Adrenal gland (tissue), 19 donors: ENCODE measurements at places on chromosomes 16 and 17. TPM values are rescaled to one million over a fixed set of nuclear protein-coding genes. Genes with fewer than 3 reads are reported as not detected.

DNA sequence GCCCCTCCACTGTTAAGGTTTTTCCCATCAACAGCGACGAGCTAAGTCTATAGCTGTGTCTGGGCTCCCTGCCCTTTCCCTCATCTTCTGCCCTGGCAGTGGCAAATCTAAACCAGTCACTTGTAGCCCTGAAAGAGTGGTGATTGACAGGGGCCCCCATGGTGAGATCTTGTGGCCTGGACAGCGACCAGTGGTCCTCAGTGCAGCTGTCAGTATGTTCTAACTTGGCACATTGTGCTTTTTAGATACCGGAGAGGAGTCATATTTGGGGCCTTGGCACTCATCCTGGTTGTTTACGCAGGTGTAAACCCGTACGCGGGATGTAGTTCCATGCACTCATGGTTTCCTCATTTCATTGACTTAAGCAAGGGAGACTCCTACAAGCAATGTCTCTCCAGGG is 57.5 kb upstream of the ARHGAP44 start:
- no peaks in the 10 kb centered on the region for H3K36me3 ChIP-seq
- no peaks in the 10 kb centered on the region for H3K4me1 ChIP-seq
- H3K4me3 ChIP-seq: no peak overlapping the region
- no peak for DNase-seq

DNA sequence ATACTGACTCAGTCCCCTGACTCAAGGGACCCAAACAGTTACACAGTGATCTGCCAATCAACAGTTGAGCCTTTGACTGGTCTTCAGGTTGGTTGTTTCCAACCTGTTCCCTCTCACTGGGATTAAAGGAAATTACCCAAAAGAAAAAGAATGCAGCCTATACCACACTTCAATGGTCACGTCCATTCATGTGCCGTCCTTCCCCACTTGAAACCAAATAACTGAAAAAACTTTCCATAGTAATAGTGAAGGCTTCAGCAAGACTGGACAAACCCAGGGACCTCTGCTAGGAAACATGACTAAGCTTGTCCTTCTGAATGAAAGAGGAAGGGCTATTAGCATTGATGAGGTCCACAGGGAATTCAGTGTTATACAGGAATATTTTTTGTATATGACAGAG is 30.6 kb downstream of the MRPS23 start:
- H3K27ac ChIP-seq: no peak overlapping the region
- no peak for DNase-seq
- H3K27me3 ChIP-seq: no peaks in the 10 kb centered on the region
- H3K4me1 ChIP-seq: no peaks in the 10 kb centered on the region

DNA sequence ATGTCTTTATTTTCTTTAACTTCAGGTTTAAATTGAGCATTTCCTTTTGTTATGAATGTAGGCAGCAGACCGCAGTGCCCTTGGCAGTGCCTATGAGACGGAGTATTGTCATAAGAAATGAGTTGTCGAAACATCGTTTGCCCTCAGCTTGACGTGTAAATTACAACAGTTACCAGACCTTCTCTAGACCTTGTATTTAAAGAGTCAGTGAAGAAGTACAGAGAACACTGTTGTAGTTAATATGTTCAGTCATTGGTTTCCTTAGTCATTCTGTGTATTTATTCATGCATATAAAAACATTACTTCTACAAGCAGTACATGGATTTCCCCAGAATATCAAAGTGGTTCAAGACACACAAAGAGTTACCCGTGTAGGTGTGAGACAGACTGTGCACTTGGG is 19.0 kb downstream of the IRF8 start:
- no peak overlapping the region for H3K27ac ChIP-seq
- DNase-seq: no peak
- peaks cover 7% of the 10 kb centered on the region for H3K4me1 ChIP-seq
- H3K36me3 ChIP-seq: no peaks in the 10 kb centered on the region
- H3K4me3 ChIP-seq: no peak overlapping the region
- no peaks in the 10 kb centered on the region for H3K27me3 ChIP-seq

DNA sequence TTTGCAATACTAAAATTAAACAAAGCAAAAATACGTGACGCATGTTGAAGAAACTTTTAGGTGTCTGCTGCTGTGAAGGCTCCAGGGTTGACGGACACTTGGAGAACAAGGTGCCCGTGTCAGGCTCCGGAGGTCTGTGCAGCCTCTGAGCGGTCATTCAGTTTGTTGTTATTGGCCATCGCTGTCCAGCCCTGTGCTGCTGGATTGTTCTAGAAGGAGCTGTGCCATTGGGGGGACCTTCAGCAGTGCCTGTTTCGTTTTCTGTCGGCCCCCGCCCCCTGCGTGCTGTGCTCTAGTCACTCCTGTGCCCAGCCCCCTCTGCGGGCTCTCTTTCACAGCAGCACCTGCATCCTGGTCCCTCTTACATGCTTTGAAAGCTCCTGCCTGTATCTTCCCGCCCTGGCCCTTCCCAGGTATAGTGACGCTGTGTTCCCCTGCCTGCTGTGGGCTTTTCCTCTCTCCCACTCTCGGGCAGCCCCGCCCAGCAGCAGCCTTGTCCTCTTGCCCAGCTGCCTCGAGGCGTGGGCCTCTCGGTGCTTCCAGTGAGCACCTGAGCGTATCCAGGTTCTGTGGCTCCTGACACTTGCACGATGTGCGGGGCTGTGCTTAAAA is 50.7 kb downstream of the RNF213 start:
- peaks cover 71% of the 10 kb centered on the region for H3K36me3 ChIP-seq
- H3K4me1 ChIP-seq: no peaks in the 10 kb centered on the region
- DNase-seq: no peak

DNA sequence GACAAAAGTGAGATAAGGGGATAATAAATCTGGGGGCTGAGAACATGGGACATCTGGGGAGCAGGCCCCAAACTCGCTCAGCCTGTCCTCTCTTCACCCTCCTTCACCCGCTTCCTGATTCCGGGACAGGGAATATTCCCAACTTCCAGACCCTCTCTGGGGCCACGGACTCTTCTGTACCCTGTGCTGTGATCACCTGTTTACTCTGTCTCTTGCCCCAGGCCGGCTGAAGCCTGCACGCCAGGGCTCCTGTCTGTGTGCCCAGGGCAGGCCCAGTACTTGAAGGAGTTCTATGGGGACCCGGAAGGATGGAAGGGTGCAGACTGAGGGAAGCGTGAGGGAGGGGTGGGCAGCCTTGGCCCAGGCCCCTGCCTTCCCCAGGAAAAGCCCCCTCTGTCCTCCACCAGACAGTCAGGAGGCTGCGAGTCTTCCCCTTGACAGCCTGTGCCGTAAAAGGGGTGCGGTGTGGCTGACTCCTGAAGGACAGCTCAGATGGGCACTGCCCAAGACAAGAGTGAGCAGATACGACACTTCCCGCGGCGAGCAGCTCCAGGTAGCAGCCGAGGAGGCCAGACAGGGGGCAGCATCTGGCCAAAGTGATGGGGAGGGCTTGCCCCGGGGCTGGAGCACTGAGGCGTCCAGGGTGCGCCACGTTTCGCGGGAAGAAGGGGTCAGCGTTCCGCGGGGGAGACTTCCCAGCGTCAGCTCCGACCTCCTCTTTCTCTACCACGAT is 1.0 kb upstream of the CCNF start:
- H3K4me1 ChIP-seq: no peaks in the 10 kb centered on the region
- peak overlapping the region; percentile 85 for H3K4me3 ChIP-seq
- peaks cover 12% of the 10 kb centered on the region for H3K36me3 ChIP-seq
- H3K27ac ChIP-seq: peak overlapping the region; percentile 4
- peak; percentile 28 for DNase-seq

DNA sequence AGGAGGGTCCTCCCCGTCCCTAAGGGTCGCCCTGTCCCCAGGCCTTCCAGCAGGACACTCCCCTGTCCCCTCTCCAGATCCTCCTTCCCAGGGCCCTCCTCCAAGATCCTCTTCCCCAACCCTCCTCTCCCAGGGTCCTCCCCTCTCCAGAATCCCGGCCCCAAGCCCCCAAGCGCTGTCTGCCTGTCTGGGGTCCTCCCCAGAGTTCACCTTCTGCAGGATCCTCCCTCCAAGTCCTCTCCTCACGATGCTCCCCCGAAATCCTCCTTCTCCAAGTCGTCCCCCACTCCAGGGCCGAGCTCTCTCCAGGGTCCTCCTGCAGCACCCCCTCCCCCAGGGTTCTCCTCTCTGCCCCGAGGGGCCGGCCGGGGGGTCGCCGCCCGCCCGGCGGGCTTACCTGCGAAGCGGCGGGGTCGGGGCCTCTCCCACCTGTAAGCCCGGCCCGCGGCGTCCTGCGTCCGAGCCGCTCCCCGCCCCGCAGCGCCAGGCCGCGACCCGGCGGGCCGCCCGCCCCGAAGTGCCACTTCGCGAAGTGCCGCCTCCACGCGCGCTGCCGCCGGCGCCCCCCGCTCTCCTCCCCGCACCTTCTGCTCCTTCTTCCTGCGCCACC is 678 bp upstream of the BAIAP2 start:
- no peaks in the 10 kb centered on the region for H3K36me3 ChIP-seq
- peaks cover 38% of the 10 kb centered on the region for H3K4me1 ChIP-seq
- H3K27ac ChIP-seq: peak overlapping the region; percentile 61

KRT17 gene
- total RNA-seq: not detected

GRCh38 chr17:55521186-55521585 is 9.9 kb upstream of the SMIM36 start:
- H3K27ac ChIP-seq: no peak overlapping the region
- DNase-seq: no peak
- H3K4me1 ChIP-seq: no peaks in the 10 kb centered on the region
- peaks cover 6% of the 10 kb centered on the region for H3K27me3 ChIP-seq
- no peaks in the 10 kb centered on the region for H3K36me3 ChIP-seq

CASKIN1 gene
- 0.83 TPM for total RNA-seq

- no peak for DNase-seq
These were observed 5.3 kb upstream of the NOD2 start for GRCh38 chr16:50688083-50688482.

SMURF2 gene
- 19.2 TPM for total RNA-seq

DNA sequence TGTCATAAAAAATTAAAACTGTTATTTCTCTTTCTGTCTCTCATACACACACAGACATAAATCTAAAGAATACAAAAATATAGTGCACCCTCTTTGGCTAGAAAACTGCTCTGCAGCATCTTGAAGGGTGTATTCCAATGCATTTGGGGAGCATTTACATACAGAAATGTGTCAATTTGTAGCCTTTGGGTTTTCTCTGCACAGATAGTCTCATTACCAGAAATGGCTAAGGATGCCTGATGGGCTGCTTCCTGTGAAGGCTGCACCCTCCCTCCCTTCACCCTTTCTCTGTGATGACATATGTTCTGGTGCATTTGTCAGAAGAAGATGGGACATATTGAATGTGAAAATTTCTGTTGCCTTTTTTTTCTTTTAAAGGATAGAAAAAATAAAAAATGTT is 1239.3 kb downstream of the CDH11 start:
- H3K4me3 ChIP-seq: no peak overlapping the region
- no peaks in the 10 kb centered on the region for H3K27me3 ChIP-seq
- no peaks in the 10 kb centered on the region for H3K4me1 ChIP-seq
- DNase-seq: no peak
- no peak overlapping the region for H3K27ac ChIP-seq
- no peaks in the 10 kb centered on the region for H3K36me3 ChIP-seq

TBC1D3K gene
- not detected for total RNA-seq

HAGH gene
- total RNA-seq: 151 TPM

DNA sequence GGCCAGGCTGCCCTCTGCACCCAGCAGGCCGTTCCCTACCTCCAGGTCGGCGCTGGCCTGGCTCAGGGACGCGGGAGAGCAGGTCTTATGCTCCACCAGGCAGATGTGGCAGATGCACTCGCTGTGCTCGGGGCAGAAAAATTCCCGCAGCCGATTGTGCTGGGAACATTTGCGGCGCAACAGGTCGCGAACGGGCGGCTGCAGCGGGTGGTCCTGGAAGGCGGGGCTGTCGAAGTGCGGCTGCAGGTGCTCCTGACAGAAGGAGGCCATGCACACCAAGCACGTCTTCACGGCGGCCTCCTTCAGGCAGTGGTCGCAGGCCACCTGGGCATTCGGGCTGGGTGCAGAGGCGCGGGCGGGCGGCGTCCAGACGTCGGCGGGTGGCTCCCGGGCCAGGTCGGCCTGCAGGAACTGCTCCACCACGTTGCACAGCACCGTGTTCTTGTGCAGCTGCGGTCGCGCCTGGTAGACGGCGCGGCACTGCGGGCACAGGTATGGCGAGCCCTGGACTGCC is 439 bp downstream of the TRIM25 start:
- H3K27me3 ChIP-seq: no peaks in the 10 kb centered on the region
- H3K36me3 ChIP-seq: no peaks in the 10 kb centered on the region
- DNase-seq: peak; percentile 46
- peak overlapping the region; percentile 95 for H3K27ac ChIP-seq
- peak overlapping the region; percentile 74 for H3K4me3 ChIP-seq
- H3K4me1 ChIP-seq: peaks cover 46% of the 10 kb centered on the region

CHP2 gene
- total RNA-seq: not detected

GRCh38 chr17:32307658-32308057 is 34.3 kb downstream of the C17orf75 start:
- no peaks in the 10 kb centered on the region for H3K36me3 ChIP-seq
- H3K27me3 ChIP-seq: no peaks in the 10 kb centered on the region
- peaks cover 16% of the 10 kb centered on the region for H3K4me1 ChIP-seq
- H3K4me3 ChIP-seq: no peak overlapping the region

GRCh38 chr17:3915581-3915994 is 677 bp downstream of the P2RX1 start:
- H3K27me3 ChIP-seq: no peaks in the 10 kb centered on the region
- peaks cover 22% of the 10 kb centered on the region for H3K4me1 ChIP-seq
- no peak overlapping the region for H3K4me3 ChIP-seq
- DNase-seq: no peak
- H3K36me3 ChIP-seq: no peaks in the 10 kb centered on the region

GALR2 gene
- not detected for total RNA-seq

ENPP7 gene
- total RNA-seq: not detected

ITGAX gene
- total RNA-seq: 1.7 TPM

- DNase-seq: no peak
- no peak overlapping the region for H3K4me3 ChIP-seq
- H3K4me1 ChIP-seq: no peaks in the 10 kb centered on the region
These were observed 55.6 kb downstream of the COTL1 start for GRCh38 chr16:84562174-84562815.

C1QL1 gene
- not detected for total RNA-seq

- H3K4me3 ChIP-seq: no peak overlapping the region
- peaks cover 8% of the 10 kb centered on the region for H3K4me1 ChIP-seq
- H3K27me3 ChIP-seq: no peaks in the 10 kb centered on the region
These were observed 21.0 kb downstream of the SNN start for GRCh38 chr16:11689031-11689840.

DNA sequence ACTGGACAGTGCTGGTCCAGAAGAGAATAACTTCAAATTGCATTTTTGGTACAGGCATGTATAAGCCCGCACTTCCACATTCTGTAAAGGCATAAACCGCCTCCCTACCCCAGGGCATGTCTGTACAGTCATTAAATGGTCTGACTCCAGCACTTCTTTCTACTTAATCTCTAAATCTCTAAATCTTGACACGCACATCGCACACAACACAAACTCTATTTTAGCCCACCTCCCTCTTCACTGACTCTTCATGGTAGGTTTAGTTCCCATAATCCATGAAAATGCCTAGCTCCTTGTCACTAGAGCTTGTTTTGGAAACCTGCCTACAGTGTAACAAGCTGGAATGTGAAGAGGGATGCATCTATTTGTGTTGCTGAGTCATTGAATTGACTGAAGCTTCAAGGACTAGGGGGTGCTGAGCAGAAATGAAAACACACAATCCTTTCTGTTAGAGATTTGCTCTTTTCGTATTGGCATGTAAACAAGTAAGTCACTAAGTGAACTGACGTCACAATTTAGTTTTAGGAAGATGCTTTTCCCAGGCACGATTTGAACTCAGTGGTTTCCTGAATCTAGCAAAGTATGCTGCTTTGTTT is 1.6 kb upstream of the DUSP14 start:
- peak; percentile 62 for DNase-seq
- H3K27me3 ChIP-seq: no peaks in the 10 kb centered on the region
- peak overlapping the region; percentile 80 for H3K4me3 ChIP-seq
- H3K27ac ChIP-seq: peak overlapping the region; percentile 93

CLEC3A gene
- not detected for total RNA-seq

NTN1 gene
- 0.25 TPM for total RNA-seq

- H3K27ac ChIP-seq: no peak overlapping the region
- no peaks in the 10 kb centered on the region for H3K4me1 ChIP-seq
- H3K36me3 ChIP-seq: no peaks in the 10 kb centered on the region
- H3K4me3 ChIP-seq: no peak overlapping the region
- DNase-seq: no peak
These were observed 944.5 kb upstream of the SOX9 start for GRCh38 chr17:71176331-71176730.
